Thyroid gland (tissue), 4 donors: ENCODE measurements at places on chromosomes 3 and 15. TPM values are rescaled to one million over a fixed set of nuclear protein-coding genes. Genes with fewer than 3 reads are reported as not detected.

The PIAS1 gene
- 202 TPM for total RNA-seq

The ARIH2 gene
- total RNA-seq, result 108 TPM

The RAD54L2 gene
- total RNA-seq, result 24.6 TPM

The IGSF11 gene
- 1.4 TPM for total RNA-seq

The TBC1D23 gene
- 53.1 TPM for total RNA-seq

- DNase-seq, result no peak
Measured at GRCh38 chr3:170363471-170363994, 6.0 kb downstream of the SKIL start.

DNA sequence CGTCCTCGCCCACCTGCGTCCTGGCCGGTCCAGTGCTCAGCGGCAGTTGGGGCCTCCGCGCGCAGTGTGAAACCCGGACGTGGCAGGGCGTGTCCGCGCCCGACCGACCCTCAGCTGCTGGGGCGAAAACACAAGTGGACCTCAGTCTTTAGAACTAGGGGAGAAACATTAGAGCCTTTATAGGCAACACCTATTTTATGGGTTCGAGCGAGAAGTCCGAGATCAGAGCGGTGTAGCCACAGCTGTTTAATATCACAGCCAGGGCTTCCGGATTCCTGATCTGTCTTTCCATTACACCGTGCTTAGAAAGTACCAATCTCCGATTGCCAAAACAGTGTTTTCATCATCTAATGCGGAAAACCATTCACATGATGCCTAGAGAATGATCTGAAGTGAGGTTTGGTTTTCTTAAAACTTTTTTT, 506 bp downstream of the RAD51 start:
- no peak for DNase-seq

- DNase-seq, result peak; percentile 55
Measured at GRCh38 chr3:101868534-101869464, 19.5 kb downstream of the NFKBIZ start.

- DNase-seq, result peak; percentile 82
Measured at GRCh38 chr3:78728406-78729145, 1039.2 kb downstream of the ROBO1 start.

- DNase-seq, result no peak
Measured at GRCh38 chr15:44623178-44623577, 40.3 kb downstream of the SPG11 start.
